ENCODE measurements at places on chromosomes 13 and 19. TPM values are rescaled to one million over a fixed set of nuclear protein-coding genes. Genes with fewer than 3 reads are reported as not detected.

Gene ACTL9
- total RNA-seq: not detected

Gene KLK12
- total RNA-seq: not detected

Gene PSG2
- not detected for total RNA-seq

Gene PSG11
- total RNA-seq: not detected

Gene CTU1
- total RNA-seq: 6.9 TPM

Gene NRTN
- total RNA-seq: not detected

Gene PCDH20
- not detected for total RNA-seq

Gene CYTH2
- 87.2 TPM for total RNA-seq

Gene MISP
- total RNA-seq: not detected
